ENCODE measurements at places on chromosomes 5 and 9. TPM values are rescaled to one million over a fixed set of nuclear protein-coding genes. Genes with fewer than 3 reads are reported as not detected.

The PCDHGB6 gene
- polyA plus RNA-seq, result 0.12 TPM

The PCDHB2 gene
- 7.5 TPM for polyA plus RNA-seq

The CYLC2 gene
- polyA plus RNA-seq, result not detected

The HEMGN gene
- not detected for polyA plus RNA-seq

The STPG3 gene
- polyA plus RNA-seq, result not detected

The CCL28 gene
- 0.03 TPM for polyA plus RNA-seq

The SYK gene
- not detected for polyA plus RNA-seq

The ADGRV1 gene
- polyA plus RNA-seq, result 3.9 TPM

All from HepG2 (cell line).